Stimulated activated CD4-positive, alpha-beta T cell treated with anti-CD3 and anti-CD28 coated beads, Interleukin-1b, Interleukin-23, amount 100 ng/mL, for 1 hour (primary cell): ENCODE measurements at places on chromosomes 5 and 9.

DNA sequence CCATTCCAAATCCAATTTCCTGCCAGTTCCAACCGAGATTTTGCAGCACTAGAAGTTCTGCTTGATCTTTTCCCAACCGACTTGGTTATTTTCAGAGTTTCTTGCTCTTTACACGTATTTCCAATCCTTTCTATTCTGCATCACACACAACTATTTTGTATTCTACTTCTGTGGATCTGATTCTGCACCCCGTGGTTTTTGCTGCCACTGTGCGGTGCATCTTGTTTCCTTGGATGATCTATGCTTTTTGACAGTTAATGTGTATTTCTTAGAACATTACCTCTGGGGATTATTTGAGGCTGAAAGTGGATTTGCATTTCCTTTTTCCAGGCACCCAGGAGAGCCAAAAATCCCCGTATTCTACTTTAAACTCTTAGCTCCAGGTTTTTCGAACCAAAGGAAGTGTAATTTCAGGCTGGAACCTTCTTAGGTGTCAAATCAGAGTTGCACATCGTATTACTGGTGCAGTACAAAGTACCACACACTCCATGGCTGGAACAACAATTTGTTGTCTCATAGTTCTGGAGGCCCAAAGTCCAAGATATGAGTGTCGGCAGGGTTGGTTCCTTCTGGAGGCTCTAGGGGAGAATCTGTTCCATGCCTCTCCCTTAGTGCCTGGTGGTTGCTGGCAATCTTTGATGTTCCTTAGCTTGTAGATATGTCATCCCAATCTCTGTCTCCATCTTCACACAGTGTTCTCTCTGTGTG lies 14.7 kb upstream of the SARDH start:
- DNase-seq, result no peak

- DNase-seq, result no peak
These were observed at the start of gene KLHL3 for GRCh38 chr5:137735555-137736284. Gene KLHL3 (minus strand): TSS chr5:137736089. CDS start chr5:137735646, 443 bp downstream.

- no peak for DNase-seq
These were observed 250.8 kb upstream of the KLF4 start for GRCh38 chr9:107740088-107740980.

DNA sequence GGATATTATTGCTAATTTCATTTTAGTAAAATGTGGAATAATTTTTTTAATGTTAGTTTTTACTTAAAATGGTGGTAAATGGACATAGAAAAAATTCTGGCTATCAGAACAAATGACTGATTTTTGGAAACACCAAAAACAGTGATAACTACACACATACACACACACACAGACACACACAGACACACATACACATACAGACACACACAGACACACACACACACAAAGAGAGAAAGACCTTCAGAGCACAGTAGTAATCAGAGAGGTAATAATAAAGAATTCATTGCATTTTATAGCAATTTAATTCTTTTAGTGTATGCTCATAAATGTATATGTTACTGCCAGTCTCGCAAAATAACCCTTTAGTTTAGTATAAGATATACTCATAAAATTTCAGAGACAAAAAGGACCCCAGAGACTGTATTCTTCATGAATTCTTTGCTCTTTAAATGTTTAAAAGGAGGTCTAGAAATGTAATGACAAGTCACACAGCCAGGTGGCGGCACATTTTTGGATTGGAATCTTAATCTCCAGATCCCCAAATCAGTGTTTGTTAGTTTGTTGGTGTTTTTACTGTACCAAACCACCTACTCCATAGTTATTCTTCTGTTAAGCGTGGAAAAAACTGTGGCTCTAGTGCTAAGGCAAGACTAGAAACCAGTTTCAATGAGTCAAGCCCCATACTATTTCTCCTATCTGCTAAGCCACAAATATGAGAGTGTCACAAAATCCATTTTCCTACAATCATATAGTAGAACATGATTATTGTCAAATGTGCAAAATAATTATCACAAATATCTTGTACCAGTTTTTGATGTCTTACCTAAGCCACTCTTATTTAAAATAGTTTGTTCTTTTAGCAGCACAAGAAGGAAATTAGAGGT lies 109.9 kb downstream of the EDIL3 start:
- no peak for DNase-seq

GRCh38 chr9:27572918-27573633 lies at the start of gene C9orf72:
Gene C9orf72 (minus strand): TSS chr9:27573481. CDS start chr9:27567120, 6,361 bp downstream.
- DNase-seq, result peak; percentile 81
